H9 (cell line): ENCODE measurements at places on chromosomes 4 and X. TPM values are rescaled to one million over a fixed set of nuclear protein-coding genes. Genes with fewer than 3 reads are reported as not detected.

GRCh38 chrX:71912156-71912555 lies 1.5 kb downstream of the NHSL2 start:
- peak overlapping the region; percentile 73 for H3K4me3 ChIP-seq
- no peaks in the 10 kb centered on the region for H3K27me3 ChIP-seq
- H3K27ac ChIP-seq = no peak overlapping the region
- peaks cover 3% of the 10 kb centered on the region for H3K4me1 ChIP-seq
- DNase-seq = no peak

DNA sequence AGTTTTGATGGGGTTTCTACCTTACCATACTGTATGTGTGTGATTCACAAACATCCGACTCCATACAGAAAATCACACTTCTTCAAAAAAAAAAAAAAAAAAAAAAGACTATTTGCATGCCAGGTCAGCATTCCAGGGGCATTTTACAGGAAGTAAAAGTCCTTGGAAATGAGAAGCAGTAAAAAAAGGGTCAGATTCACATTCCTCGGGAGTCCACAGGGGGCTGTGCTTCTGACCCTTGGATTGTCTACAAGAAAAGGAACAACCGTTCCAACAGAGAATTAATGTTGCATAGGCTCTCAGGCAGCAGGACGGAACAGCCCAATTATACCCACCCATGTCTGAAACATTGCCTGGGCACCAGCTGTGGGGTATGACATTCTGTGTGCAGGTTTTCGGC lies 290.3 kb downstream of the LDB2 start:
- peaks cover 15% of the 10 kb centered on the region for H3K4me1 ChIP-seq
- no peak for DNase-seq
- H3K27me3 ChIP-seq = no peaks in the 10 kb centered on the region

PGRMC1 gene
- 133 TPM in 2 replicates for total RNA-seq

GYG2 gene
- 95.9 and 99.9 TPM in 2 replicates for total RNA-seq

DNA sequence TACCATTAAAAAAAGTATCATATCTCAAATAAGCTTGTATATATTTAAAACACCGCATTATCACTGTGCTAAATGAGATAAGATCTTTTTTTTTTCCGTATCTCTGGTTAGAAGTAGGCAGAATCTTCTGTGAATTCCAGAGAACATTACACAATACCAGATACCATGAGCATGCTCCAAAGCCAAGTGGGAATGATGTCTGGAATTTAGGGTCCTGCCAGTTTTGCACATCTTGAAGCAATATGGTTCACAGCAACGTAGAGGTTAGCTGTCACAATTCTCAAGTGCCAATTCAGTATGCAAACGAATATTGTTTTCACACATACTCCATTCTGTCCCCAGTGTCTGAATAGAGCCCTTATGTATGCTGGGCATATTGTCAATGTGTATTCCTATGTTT lies 127.5 kb upstream of the NEIL3 start:
- DNase-seq = no peak
- H3K27me3 ChIP-seq = no peaks in the 10 kb centered on the region
- no peaks in the 10 kb centered on the region for H3K36me3 ChIP-seq
- H3K4me3 ChIP-seq = no peak overlapping the region
- no peak overlapping the region for H3K27ac ChIP-seq

- no peak overlapping the region for H3K4me3 ChIP-seq
- no peaks in the 10 kb centered on the region for H3K4me1 ChIP-seq
- no peak overlapping the region for H3K27ac ChIP-seq
Measured at GRCh38 chr4:2250357-2251072, 8.6 kb upstream of the HAUS3 start.

- no peaks in the 10 kb centered on the region; the same call in 1 of the 2 replicates for H3K4me1 ChIP-seq
- no peaks in the 10 kb centered on the region for H3K27me3 ChIP-seq
- no peak overlapping the region for H3K4me3 ChIP-seq
- H3K27ac ChIP-seq = no peak overlapping the region
- no peak for DNase-seq
- peaks cover 5% of the 10 kb centered on the region; the same call in 2 of the 3 replicates for H3K36me3 ChIP-seq
Measured at GRCh38 chr4:7630568-7631287, 196.0 kb upstream of the PSAPL1 start.

DNA sequence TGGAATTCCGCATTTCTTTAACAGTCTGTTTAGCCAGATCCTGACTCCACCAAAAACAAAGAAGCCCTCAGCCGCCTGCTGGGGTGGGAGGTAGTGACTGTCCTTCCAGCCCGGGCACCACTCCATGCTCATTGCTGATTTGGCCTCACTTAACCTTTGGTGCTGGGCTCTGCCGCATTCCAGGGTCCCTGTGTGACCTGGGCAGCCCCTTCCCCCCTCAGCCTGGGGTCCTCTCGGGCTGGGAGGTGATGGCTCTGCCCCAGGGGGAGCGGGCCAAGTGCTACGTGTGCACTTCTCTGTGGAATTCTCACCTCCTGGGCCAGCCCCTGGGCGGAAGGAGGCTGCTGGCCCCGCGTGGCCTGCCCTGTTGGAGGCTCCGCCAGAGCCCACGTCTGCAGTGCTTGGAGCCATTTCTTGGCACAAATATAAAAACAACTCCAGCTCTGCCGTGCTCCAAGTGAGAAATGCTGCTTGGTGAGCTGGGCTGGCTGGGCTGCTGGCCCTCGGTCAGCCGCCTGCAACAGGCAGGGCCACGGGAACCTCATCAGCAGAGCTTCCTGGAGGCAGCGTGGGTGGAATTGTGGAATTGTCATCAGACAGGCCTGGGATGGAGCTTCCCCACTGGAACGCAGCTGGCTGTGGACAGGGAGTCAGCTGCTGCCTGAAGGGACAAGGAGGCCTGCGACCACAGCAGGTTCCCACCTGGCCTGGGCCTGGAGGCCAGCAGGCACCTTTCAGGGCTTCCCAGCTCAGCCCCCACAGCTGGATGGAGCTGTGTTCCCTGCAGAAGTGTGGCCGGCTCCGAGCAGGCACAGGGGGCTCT lies 66.0 kb downstream of the TRMT44 start:
- no peaks in the 10 kb centered on the region for H3K27me3 ChIP-seq
- no peaks in the 10 kb centered on the region; the same call in 1 of the 2 replicates for H3K4me1 ChIP-seq
- H3K27ac ChIP-seq = no peak overlapping the region
- peak; percentile 59 for DNase-seq

CPE gene
- 10.0 and 11.6 TPM in 2 replicates for total RNA-seq

DGKQ gene
- 11.4 and 12.4 TPM in 2 replicates for total RNA-seq

GRCh38 chrX:10016519-10017132 lies 49.5 kb downstream of the CLDN34 start:
- H3K4me3 ChIP-seq = peak overlapping the region; percentile 78
- no peak overlapping the region for H3K27ac ChIP-seq
- no peak for DNase-seq
- peaks cover 6% of the 10 kb centered on the region for H3K4me1 ChIP-seq
- no peaks in the 10 kb centered on the region for H3K27me3 ChIP-seq
- H3K36me3 ChIP-seq = peaks cover 24% of the 10 kb centered on the region

DNA sequence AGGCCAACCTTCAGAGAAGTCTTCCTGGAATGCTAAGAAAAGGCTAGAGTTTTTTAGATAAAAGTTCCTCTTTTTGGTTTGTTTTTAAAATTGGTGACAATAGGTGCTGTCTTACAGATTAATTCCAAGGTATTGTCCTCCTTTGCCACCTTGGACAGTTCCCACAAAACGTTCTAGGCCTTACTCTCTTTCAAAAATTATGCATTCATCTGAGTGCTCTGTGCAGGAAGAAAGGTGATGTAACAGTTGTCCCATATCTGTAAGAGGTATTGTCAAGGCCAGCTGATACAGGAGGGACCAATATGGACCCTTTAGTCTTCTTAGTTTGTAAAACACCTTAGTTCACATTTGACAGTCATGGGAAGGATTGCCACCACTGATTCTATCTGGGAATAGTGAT lies 15.9 kb upstream of the CXCL5 start:
- DNase-seq = no peak
- peaks cover 15% of the 10 kb centered on the region for H3K36me3 ChIP-seq
- no peak overlapping the region for H3K4me3 ChIP-seq
- no peak overlapping the region for H3K27ac ChIP-seq
- H3K4me1 ChIP-seq = peaks cover 5% of the 10 kb centered on the region; the same call in 1 of the 2 replicates
- no peaks in the 10 kb centered on the region for H3K27me3 ChIP-seq

GRCh38 chr4:184962125-184962638 lies 56.1 kb upstream of the HELT start:
- H3K36me3 ChIP-seq = peaks cover 6% of the 10 kb centered on the region
- peak; percentile 1 for DNase-seq
- no peaks in the 10 kb centered on the region for H3K4me1 ChIP-seq
- no peaks in the 10 kb centered on the region for H3K27me3 ChIP-seq
- no peak overlapping the region for H3K27ac ChIP-seq

GRCh38 chr4:2800691-2801596 lies 8.1 kb downstream of the SH3BP2 start:
- no peaks in the 10 kb centered on the region for H3K4me1 ChIP-seq
- DNase-seq = peak; percentile 79
- no peaks in the 10 kb centered on the region for H3K36me3 ChIP-seq
- no peaks in the 10 kb centered on the region for H3K27me3 ChIP-seq

DNA sequence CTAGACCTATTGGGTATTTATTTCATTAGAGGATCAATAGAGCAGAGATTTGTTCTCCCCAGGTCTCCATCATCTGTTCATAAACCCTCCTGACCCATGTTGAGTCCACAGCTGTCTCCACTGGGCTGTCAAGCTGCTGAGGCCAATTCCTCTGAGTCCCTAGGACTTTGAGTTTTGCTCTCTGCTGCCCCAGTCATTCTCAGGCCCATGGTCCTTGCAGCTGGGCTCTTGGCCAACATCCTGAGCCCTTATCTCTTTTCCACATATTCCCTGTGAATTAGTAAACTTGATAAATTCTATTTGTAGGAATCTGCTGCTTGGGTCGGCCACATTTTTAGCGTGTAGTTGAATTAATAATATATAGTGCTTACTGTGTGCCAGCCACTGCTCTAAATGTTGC lies 41.9 kb downstream of the FHL1 start:
- no peak overlapping the region for H3K4me3 ChIP-seq
- no peak overlapping the region for H3K27ac ChIP-seq
- no peak for DNase-seq
- peaks cover 7% of the 10 kb centered on the region for H3K36me3 ChIP-seq
- H3K4me1 ChIP-seq = no peaks in the 10 kb centered on the region

RNF212 gene
- total RNA-seq = 3.0 and 3.3 TPM in 2 replicates

DNA sequence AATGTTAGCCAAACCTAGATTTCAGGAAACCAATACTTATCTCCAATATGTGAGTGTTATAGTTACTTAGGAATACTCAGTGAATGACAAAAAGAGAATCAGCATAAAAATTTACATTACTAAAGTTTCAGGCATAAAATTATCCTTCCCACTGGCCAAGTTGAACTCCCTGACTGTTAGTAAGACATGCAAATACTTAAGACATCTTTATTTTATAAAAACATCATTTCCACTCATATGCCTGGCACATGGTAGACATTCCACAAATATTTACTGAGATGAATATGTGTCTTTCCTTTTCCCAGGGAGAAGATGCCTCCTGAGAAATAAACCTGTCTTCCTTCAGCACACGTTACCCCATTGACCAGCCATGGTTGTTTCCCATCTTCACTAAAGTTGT lies 7.3 kb downstream of the VEGFD start:
- no peak overlapping the region for H3K27ac ChIP-seq
- H3K27me3 ChIP-seq = no peaks in the 10 kb centered on the region
- H3K4me3 ChIP-seq = no peak overlapping the region
- DNase-seq = no peak
- peaks cover 4% of the 10 kb centered on the region for H3K4me1 ChIP-seq

DNA sequence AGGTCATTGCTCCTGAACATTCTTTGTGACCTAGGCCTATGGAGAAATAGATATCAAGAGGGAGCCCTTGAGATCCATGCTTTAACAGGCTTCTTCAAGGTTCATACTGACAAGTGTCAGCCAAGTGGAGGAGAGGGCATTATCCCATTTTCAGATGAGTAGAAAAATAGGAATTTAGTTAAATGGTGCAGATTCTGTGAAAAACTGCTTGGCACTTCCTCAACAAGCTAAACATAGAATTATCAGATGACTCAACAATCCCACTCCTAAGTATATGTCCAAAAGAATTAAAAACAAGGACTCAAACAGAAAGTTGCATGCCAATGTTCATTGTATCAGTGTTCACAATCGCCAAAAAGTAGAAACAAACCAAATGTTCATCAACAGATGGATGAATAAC lies 43.8 kb upstream of the KCNIP4 start:
- H3K27ac ChIP-seq = no peak overlapping the region
- no peaks in the 10 kb centered on the region for H3K4me1 ChIP-seq
- H3K4me3 ChIP-seq = no peak overlapping the region
- DNase-seq = no peak

GRCh38 chrX:100870527-100870926 lies 3.6 kb downstream of the NOX1 start:
- H3K27me3 ChIP-seq = no peaks in the 10 kb centered on the region
- H3K36me3 ChIP-seq = no peaks in the 10 kb centered on the region; the same call in 1 of the 2 replicates
- H3K27ac ChIP-seq = no peak overlapping the region
- DNase-seq = no peak
- H3K4me3 ChIP-seq = no peak overlapping the region
- H3K4me1 ChIP-seq = no peaks in the 10 kb centered on the region

SPARCL1 gene
- total RNA-seq = 0.17 and 0.68 TPM in 2 replicates

- no peak overlapping the region for H3K4me3 ChIP-seq
- H3K36me3 ChIP-seq = no peaks in the 10 kb centered on the region
- H3K27ac ChIP-seq = no peak overlapping the region
- no peaks in the 10 kb centered on the region for H3K27me3 ChIP-seq
Measured at GRCh38 chr4:1126506-1126905, 13.1 kb upstream of the RNF212 start.

GRCh38 chrX:154010330-154011087 lies 9.2 kb downstream of the IRAK1 start:
- no peak overlapping the region for H3K27ac ChIP-seq
- no peaks in the 10 kb centered on the region for H3K4me1 ChIP-seq
- H3K27me3 ChIP-seq = no peaks in the 10 kb centered on the region
- DNase-seq = no peak

CXCR3 gene
- total RNA-seq = not detected in 2 replicates

DNA sequence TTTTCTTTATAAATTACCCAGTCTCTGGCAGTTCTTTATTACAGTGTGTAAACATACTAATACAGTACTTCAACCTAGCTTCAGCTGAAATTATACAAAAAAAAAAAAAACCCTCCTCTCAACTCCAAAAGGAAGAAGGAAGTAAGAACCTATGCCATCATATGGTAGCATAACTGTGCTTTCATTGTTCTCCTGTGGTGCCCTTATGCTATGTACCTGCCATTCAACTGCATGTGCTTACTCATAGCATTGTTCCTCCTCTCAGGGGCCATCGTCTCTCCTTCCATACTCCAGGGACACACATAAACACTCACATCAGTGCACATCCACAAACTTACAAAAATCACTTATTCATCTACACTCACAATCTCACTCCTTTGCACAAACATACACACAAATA lies 470.1 kb upstream of the HS3ST1 start:
- H3K36me3 ChIP-seq = peaks cover 22% of the 10 kb centered on the region
- H3K4me3 ChIP-seq = no peak overlapping the region
- no peaks in the 10 kb centered on the region for H3K27me3 ChIP-seq
- no peak for DNase-seq
- H3K4me1 ChIP-seq = no peaks in the 10 kb centered on the region

GRCh38 chrX:125003746-125004446 lies 315.8 kb upstream of the TEX13C start:
- H3K27me3 ChIP-seq = no peaks in the 10 kb centered on the region
- no peak overlapping the region for H3K4me3 ChIP-seq
- H3K36me3 ChIP-seq = no peaks in the 10 kb centered on the region

CNKSR2 gene
- 38.0 and 52.9 TPM in 2 replicates for total RNA-seq

- H3K4me1 ChIP-seq = no peaks in the 10 kb centered on the region
- H3K36me3 ChIP-seq = no peaks in the 10 kb centered on the region
- no peaks in the 10 kb centered on the region for H3K27me3 ChIP-seq
- no peak for DNase-seq
Measured at GRCh38 chr4:91035276-91035675, 908.1 kb downstream of the CCSER1 start.

- no peak for DNase-seq
- 0 out of 2 replicates have a peak, but pooled peaks cover 3% of the 10 kb centered on the region for H3K4me1 ChIP-seq
- H3K36me3 ChIP-seq = peaks cover 9% of the 10 kb centered on the region
- H3K4me3 ChIP-seq = no peak overlapping the region
- no peak overlapping the region for H3K27ac ChIP-seq
- H3K27me3 ChIP-seq = no peaks in the 10 kb centered on the region
Measured at GRCh38 chr4:54909961-54910360, 215.4 kb downstream of the KDR start.
